Left colon (tissue), 2 donors: ENCODE measurements at places on chromosomes 13 and 19. TPM values are rescaled to one million over a fixed set of nuclear protein-coding genes. Genes with fewer than 3 reads are reported as not detected.

Gene ELSPBP1
- not detected for total RNA-seq

Gene NOP53
- 260 TPM for total RNA-seq

Gene ZNF491
- 3.5 TPM for total RNA-seq

Gene DAND5
- 0.18 TPM for total RNA-seq

Gene B3GNT8
- total RNA-seq: 94.9 TPM

Gene PRR20D
- total RNA-seq: not detected

Gene CCDC8
- total RNA-seq: 0.40 TPM

Gene ZNF175
- 8.0 TPM for total RNA-seq

Gene ZNF302
- 14.6 TPM for total RNA-seq

Gene KIR2DL4
- total RNA-seq: 0.49 TPM

Gene LAIR1
- 13.2 TPM for total RNA-seq

Gene DCLK1
- 2.7 TPM for total RNA-seq

Gene AMER2
- not detected for total RNA-seq

Gene SLC6A16
- 0.43 TPM for total RNA-seq

Gene ACTMAP
- total RNA-seq: 12.4 TPM

Gene SDHAF1
- 20.0 TPM for total RNA-seq

Gene C19orf53
- 44.9 TPM for total RNA-seq

Gene PSG3
- not detected for total RNA-seq

Gene FXYD5
- 18.3 TPM for total RNA-seq

Gene EDNRB
- total RNA-seq: 9.6 TPM

Gene NKG7
- 5.0 TPM for total RNA-seq

Gene IGFL3
- total RNA-seq: not detected

Gene CADM4
- 2.0 TPM for total RNA-seq

Gene ZNF426
- total RNA-seq: 10.2 TPM

Gene CGB5
- total RNA-seq: not detected

Gene IZUMO2
- total RNA-seq: not detected

Gene SCEL
- 2.7 TPM for total RNA-seq

Gene MUC16
- 0.03 TPM for total RNA-seq

Gene GPR4
- total RNA-seq: 1.5 TPM

Gene PLIN4
- total RNA-seq: 12.0 TPM

Gene CPB2
- total RNA-seq: not detected

Gene ZNF699
- 3.8 TPM for total RNA-seq

Gene ZNF99
- not detected for total RNA-seq

Gene LHB
- total RNA-seq: not detected

Gene PIAS4
- total RNA-seq: 27.7 TPM

Gene FXYD7
- total RNA-seq: not detected

Gene NLRP9
- not detected for total RNA-seq

Gene SHD
- total RNA-seq: 25.0 TPM

Gene ENOX1
- total RNA-seq: 0.09 TPM

Gene ATP4B
- total RNA-seq: not detected

Gene APOC4
- total RNA-seq: not detected

Gene KRTDAP
- total RNA-seq: not detected

Gene PINLYP
- total RNA-seq: 1.6 TPM

Gene MAB21L1
- 0.09 TPM for total RNA-seq

Gene PSG2
- total RNA-seq: not detected
